ENCODE measurements at places on chromosomes 7 and 10.

- DNase-seq = no peak
Measured at GRCh38 chr10:53370347-53370746, 597.8 kb upstream of the MBL2 start.

- no peak for DNase-seq
Measured at GRCh38 chr10:28470873-28471651, 61.9 kb upstream of the WAC start.

DNA sequence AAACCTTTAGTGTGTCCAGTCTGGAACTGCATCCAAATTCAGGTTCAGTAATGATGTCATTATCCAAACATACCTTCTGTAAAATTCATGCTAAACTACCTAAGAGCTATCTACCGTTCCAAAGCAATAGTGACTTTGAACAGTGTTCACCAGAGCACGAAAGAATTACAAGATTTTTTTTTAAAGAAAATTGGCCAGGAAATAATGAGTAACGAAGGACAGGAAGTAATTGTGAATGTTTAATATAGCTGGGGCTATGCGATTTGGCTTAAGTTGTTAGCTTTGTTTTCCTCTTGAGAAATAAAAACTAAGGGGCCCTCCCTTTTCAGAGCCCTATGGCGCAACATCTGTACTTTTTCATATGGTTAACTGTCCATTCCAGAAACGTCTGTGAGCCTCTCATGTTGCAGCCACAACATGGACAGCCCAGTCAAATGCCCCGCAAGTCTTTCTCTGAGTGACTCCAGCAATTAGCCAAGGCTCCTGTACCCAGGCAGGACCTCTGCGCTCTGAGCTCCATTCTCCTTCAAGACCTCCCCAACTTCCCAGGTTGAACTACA, 694 bp upstream of the FAS start:
- DNase-seq = no peak

GRCh38 chr7:157265051-157265450, 71.8 kb upstream of the DNAJB6 start:
- no peak for DNase-seq

GRCh38 chr10:129760003-129760315, 204.1 kb downstream of the EBF3 start:
- DNase-seq = no peak
